ENCODE measurements at places on chromosomes 13 and 19. TPM values are rescaled to one million over a fixed set of nuclear protein-coding genes. Genes with fewer than 3 reads are reported as not detected.
A peak's percentile ranks its signal among the peaks of the same experiment; 100 is the strongest.

GRCh38 chr19:48635263-48635965, 1.8 kb downstream of the DBP start:
- peak; percentile 76 for DNase-seq

GRCh38 chr19:17340871-17341357, 3.6 kb downstream of the GTPBP3 start:
- DNase-seq, result no peak

DNA sequence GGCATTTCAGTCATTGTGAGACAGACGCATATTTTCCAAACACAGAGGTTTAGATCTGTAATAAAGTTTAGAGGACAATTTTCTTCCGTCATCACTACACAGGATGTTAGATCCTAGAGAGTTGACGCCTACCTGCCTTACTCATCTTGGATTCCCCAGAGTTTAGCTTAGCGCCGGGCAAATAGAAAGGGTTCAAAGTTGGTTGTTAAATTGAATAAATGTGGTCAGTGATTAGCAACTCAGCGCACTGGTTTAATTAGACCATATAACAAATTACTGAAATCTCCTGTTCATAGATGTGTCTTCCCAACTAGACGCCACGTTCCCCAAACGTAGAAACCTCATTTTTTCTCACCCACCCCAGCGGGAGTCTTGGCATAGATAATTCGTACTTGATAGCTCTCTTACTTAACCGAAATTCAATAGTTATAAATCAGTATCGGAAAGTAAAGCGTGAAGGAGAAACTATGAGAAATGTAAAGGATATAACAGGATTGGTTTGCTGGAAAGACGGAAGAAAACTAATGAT, 726 bp upstream of the UFM1 start:
- DNase-seq, result no peak

GRCh38 chr19:41295499-41295898, 14.5 kb upstream of the CCDC97 start:
- no peak for DNase-seq

DNA sequence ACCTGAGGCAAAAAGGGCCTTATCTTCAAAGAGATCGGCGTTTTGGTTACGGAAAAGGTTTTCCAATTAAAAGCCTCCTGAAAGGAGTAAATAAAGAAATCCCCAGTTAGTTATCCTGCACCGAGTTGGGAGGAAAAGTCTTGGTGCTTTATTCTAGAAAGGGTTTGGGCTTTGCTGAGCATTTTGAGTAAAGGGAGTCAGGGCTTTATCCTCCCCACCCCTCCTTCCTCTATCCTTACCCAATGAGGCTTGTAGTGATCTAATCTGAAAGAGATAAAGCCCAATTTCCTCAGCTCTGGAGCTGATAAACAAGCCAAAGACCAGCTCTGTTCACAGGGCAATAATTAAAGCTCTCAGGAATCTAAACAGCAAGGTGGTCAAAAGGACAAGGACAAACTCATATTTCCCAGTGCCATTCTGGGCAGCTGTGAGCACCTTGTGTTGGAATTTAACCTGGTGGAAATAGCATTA, 188.9 kb upstream of the TSC22D1 start:
- no peak for DNase-seq

- no peak for DNase-seq
Observed at GRCh38 chr19:3482507-3483225, 575 bp downstream of the SMIM44 start.

DNA sequence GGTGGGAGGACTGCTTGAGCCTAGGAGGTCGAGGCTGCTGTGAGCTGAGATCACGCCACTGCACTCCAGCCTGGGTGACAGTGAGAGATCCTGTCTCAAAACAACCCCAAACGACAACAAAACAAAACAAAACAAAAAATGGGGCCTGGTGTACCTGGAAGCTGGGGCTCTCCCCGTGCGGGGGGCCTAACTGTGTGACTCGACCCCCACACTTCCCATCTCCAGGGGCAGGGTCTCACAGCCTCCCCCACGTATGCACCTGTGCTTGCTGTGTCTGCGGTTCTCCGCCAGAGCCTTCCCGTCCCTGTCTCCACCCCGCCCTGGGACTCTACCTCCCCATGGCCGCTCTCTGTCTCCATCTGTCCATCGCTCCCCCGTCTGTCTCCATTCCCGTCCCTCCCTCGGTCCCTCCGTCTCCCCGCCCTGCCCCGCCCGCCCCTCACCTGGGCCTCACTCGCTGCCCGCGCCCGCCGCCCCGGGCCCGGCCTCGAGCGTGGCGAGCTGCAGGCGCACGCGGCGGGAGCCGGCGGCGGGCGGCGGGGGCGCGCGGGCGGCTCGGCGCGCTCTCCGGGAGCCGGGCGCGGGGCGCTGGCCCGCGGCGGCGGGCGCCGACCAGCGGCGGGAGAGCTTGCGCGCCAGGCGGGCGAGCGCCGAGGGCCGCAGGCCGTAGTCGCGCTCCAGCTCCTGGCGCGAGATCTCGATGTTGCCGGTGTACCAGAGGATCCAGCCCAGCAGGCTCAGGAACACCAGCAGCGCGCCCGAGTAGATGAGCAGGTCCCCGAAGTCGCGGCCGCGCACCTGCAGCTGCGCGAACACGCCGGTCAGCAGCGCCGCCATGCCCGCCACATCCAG, 587 bp downstream of the TMEM238 start:
- DNase-seq, result peak; percentile 39

- no peak for DNase-seq
Observed at GRCh38 chr13:30675717-30676116, 58.0 kb downstream of the USPL1 start.

DNA sequence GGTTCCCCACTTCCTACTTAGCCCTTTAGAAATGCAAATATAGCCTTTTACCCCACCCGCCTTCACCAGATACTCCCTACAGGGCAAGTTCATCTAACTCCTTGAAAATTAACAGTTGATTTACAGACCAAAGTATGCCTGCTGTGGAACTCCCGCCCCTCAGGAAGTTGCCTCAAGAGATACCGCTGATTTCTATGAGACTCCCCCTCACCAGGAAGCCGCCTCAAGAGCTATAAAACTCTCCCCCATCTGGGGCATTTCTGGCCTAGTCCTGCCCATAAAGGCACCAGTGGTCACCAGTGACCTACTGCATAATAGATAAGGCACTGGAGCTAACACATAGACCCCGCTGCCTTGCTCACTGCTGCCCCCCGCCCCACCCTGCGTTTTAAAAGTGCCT, 201.7 kb upstream of the UBL3 start:
- DNase-seq, result no peak

- no peak for DNase-seq
Observed at GRCh38 chr19:33644284-33644836, 22.6 kb downstream of the CHST8 start.

DNA sequence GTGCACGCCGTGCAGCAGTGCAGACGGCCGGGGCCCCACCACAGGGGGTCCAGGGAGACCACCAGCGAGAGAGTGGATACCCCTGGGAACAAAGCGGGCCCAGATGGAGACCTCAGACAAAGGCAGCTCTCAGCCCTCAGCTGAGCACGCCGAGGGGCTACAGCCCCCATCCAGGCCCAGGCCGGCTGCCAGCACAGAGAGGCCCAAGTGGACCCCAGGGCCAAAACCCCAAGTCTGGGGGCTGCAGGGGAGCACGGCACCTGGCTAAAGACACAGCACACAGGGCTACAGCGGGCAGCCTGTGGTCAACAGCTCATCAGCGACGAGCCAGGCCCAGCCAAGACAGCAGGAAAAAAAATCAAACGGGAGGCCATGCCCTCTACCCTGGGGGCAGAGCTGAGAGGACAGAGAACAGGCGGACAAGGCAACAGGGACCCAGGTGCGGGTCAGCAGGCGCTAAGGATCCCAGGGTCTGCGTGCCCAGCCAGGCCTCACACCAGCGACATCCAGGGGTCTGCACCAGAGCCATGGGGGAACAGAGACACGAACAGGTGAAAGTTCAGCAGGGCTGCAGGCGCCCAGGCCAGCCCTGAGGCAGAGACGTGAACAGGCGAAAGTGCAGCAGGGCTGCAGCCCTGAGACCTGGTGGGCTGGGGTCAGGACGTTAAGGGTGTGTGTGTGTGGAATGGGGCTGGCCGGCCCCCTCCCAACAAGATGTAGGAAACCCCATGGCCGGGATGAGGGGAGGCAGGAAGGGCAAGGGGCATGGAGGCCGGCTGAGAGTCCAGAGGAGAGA, 34.3 kb downstream of the RASA3 start:
- peak; percentile 8 for DNase-seq

- no peak for DNase-seq
Observed at GRCh38 chr19:12841094-12841493, 2.8 kb downstream of the MAST1 start.

GRCh38 chr13:114288157-114288591, 6.8 kb downstream of the UPF3A start:
- no peak for DNase-seq

- no peak for DNase-seq
Observed at GRCh38 chr13:50422181-50423148, 407.2 kb downstream of the KCNRG start.

GRCh38 chr13:108987517-108987916, 358.1 kb downstream of the MYO16 start:
- no peak for DNase-seq

DNA sequence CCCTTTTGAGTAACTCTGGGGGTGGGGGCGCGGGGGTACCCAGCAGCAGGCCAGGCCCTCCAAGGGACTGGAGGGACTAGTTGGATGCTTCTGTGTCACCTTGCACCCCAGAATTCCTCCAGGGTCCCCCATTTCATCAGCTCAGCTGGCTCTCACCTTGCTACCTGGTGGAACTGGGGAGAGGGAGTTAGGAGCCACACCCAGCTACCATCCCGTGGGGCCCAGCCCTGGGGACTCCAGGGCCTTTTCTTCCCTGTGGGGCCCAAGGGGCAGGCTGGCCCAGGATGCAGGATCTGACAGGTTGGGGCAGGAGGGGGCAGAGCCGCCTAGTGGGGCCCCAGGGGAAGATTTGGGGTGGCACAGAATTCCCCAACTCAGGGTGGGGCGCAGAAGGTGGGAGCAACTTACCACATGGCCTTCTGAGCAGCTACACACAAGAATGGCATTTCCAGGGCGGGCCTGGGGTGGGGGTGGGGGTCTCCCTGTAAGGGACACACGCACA, 32.8 kb upstream of the NANOS3 start:
- DNase-seq, result no peak

DNA sequence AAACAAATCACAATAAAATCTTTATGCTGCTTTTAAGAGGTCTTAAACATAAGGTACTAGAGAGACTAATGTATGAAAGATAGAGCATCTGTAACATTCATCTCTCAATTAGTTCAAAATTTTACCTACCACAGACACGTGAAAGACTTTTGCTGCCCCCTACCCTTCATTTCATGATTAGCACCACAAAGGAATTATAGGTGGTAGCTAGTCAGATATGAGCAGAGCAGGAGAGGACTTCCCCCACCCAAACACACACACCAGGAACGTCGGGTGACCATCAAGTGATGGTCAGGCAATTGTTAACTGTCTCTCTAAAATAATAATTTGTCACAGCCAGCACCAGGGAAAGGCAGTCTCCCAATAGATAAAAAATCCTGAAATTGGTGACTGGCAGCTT, 1531.7 kb upstream of the SPRY2 start:
- DNase-seq, result no peak

DNA sequence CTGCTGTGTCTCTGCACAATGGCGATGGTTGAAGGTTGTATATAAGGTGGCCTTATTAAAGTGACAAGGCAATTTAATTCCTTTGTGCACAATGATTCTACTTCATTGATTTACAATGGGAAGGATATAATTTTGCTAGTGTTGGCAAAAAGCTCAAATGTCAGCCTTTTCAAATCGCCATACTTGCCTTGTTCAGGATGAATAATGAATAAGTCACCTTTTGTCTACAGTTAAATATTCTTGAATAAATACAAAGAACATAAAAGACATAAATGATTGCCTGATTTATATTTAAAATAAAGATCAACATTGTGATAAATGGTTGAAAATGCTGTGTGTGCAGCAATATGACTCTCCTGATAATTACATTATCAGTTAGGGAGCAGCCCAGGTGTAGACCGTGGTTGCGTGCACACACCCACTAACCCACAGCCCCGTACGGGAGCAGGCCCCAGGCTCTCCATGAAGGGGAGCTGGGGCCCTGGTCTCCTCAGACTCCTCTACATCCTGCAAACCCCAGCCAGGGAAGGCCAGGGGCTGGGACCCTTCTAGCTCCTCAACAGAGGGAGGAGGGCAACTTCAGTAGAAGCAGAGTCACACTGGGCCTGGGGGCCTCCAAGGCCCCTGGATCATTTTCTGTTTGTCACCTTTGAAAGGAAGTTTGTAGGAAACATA, 64.9 kb downstream of the TEX29 start:
- no peak for DNase-seq

DNA sequence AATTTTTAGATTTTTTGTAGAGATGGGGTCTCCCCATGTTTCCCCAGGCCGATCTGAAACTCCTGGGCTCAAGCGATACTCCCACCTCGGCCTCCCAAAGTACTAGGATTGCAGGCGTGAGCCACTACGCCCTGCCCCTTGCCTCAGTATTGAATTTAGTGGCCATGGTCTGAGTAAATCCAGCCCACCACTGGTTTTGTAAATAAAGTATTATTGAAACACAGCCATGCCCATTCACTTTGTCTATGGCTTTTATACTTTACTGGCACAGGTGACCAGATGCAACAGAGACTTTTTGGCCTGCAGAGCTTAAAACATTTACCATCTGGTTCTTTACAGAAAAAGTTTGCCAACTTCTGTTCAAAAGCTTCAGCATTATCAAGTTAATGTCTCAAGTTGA, 143.8 kb downstream of the PTPRS start:
- DNase-seq, result no peak

- DNase-seq, result no peak
Observed at GRCh38 chr13:44271473-44271872, 102.2 kb upstream of the SERP2 start.

DNA sequence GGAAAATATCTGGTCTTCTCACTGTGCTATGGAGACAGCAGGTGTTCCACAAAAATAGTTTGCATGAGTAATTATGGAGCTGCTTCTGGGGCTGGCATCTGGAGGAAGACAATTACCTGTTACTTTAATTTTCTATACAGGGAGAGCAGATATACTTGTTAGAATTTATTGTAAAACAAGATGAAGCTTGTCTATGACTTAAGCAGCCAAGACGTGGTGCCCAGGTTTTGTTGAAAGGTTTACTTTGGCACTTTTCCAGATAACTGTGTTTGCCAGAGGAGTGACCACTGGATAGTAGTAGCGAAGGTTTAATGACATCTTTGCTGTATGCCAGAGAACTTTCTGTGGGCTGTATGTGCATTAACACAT, 134.5 kb upstream of the KL start:
- DNase-seq, result no peak

- no peak for DNase-seq
Observed at GRCh38 chr13:44191504-44192171, 182.0 kb upstream of the SERP2 start.

FAM216B gene
- polyA plus RNA-seq, result 0.15 TPM

POLR2I gene
- polyA plus RNA-seq, result 153 TPM

CCDC122 gene
- polyA plus RNA-seq, result 1.6 TPM

LIM2 gene
- not detected for polyA plus RNA-seq

CA11 gene
- polyA plus RNA-seq, result 24.5 TPM

RASIP1 gene
- 19.9 TPM for polyA plus RNA-seq

ZNF415 gene
- 9.5 TPM for polyA plus RNA-seq

PLIN4 gene
- 42.0 TPM for polyA plus RNA-seq

SULT2B1 gene
- polyA plus RNA-seq, result 0.44 TPM

KLK4 gene
- polyA plus RNA-seq, result not detected

RNF17 gene
- 0.14 TPM for polyA plus RNA-seq
